ENCODE measurements at places on chromosomes 6 and 20.

DNA sequence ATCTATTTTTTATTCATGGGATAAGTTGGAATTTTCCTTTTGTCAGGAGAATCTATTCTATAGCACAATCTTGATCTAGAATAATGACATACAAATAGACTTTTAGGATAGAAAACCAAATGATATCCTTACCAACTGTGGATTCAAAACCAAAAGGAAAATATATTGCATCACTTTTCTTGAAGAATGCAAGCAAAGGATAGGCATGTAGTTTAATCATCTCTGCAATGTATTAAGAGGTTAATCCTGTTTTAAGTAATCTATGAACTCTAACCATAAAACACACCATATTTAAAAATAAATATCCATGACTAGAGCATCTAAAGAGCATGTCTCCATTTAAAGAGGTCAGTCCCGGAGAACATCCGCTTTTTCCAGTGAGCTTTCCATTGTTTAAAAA lies 106.7 kb upstream of the CNKSR3 start:
- DNase-seq = peak; percentile 17

GRCh38 chr6:111791415-111791814 lies 81.8 kb downstream of the FYN start:
- DNase-seq = peak; percentile 52

DNA sequence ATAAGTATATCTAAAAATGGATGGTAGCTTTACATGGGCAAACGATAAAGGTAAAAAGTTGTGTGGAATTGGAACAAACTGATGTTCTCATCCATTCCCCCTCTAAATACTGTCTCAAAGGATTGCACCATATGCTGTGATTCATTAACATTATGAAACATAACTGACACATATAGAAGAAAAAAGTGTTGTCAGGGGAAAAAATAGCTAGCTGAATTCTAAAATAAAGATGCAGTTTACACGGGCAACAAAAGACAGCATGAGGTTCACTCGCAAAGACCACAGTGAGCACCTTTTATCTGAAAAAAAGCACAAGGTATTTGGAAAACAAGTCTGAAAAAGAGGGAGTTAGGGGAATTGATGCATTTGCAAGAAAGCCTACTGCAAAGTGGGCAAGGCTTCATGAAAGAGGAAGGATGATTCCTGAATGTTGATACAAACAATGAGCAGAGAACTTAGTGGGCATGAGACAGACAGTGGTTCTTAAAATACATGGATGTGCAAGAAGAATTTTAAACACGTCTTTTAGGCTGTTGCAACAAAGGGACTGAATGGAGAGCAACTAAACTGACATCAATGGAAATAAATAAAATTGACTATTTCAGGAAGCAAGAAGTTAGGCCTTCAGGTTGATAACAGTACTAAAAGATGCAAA lies 280.9 kb downstream of the KIF16B start:
- no peak for DNase-seq

DNA sequence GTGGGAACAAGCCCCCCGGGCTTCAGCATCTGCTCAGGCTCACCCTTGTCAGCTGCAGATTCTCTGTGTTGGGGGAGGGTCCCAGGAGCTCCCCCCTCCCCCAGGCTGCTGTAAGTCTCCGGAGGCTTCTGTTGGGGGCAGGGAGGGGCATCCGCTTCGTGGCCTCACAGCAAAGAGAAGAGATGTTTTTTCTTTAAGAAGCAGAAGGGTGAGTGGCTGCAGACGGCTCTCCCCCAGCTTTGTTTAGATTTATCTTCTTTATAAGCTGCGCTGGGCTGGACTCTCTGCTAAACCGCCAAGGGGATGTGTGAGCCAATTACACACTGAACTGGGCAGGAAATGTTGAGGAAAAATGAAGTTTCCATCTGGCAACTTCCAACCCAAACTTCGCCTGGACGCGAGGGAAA lies 48.7 kb upstream of the GATA5 start:
- DNase-seq = no peak

DNA sequence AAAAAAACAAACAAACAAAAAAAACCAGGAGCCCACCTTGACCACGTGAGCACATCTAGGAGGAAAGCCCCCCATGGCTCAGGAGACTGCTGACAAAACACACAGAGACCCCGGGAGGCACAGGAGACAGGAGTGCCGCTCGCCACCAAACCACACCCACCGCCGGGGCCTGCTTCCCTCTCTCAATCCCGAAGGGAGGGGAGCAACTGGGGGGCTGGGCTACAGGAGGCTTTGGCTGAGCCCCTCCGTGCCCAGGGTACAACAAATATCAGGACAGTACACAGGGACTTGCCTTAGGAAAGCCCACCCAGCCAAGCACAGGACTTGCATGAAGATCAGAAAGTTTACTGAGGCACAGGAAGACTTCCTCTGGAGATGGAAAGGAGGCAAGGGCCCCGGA lies 102.5 kb downstream of the TAF4 start:
- DNase-seq = no peak

DNA sequence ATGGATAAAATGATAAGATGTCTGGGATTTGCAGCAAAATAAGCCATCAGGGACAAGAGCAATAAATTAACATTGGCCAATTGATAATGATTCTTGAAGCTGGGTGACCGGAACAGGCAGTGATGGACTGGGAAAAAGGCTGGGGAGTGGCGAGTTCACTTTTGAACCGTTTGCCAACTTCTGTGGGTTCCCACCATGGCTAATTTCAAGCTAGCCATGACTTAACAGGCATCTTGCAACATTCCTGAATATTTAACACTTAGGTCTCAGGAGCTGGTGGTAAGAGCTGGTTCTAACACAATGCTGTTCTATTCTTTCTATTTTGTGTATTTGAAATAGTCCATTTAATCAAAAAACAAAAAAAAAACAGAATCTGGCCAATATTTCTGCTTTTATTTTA lies 37.6 kb upstream of the CD83 start:
- no peak for DNase-seq

DNA sequence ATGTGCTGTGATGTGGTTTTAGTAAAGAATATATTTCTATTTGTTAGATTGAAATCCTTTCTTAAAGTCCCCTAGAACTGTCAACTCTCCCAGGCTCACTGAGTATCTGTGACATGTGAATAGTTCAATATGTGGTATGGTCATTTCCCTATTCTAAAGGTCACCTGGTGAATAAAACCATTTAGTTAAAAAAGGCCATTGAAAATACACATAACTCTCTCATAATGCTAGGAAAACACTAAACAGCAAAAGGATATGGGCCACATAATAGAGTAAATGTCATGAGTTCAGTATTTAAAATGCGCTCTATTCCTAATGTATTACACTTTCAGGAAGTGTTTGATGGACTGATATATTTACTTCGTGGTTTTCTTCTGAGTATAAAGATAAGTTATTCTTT lies 420.9 kb upstream of the JAG1 start:
- no peak for DNase-seq

GRCh38 chr20:57661746-57662455 lies 41.7 kb upstream of the ZBP1 start:
- DNase-seq = no peak

GRCh38 chr20:14526891-14527290 lies 189.5 kb upstream of the FLRT3 start:
- DNase-seq = no peak

DNA sequence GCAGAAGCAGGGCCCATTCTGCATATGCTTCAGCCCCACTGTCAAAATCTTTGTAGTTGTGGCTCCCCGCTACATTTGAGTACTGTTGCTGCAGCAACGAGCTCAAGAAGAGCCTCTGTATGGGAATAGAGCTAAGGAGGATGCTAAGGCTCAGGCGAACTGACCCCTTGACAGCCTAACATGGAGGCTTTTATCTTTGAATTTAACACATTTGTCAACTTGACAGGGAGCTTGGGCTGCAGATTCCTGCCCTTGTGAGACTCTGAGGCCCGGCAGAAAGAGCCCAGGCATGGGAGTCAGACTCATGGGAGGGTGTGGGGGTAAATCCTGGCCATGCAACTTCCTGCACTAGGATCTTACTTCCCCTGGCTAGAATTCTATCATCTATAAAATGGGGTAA lies 278.7 kb upstream of the CITED2 start:
- no peak for DNase-seq

- no peak for DNase-seq
These were observed 160.0 kb upstream of the RALGAPA2 start for GRCh38 chr20:20872428-20872827.

DNA sequence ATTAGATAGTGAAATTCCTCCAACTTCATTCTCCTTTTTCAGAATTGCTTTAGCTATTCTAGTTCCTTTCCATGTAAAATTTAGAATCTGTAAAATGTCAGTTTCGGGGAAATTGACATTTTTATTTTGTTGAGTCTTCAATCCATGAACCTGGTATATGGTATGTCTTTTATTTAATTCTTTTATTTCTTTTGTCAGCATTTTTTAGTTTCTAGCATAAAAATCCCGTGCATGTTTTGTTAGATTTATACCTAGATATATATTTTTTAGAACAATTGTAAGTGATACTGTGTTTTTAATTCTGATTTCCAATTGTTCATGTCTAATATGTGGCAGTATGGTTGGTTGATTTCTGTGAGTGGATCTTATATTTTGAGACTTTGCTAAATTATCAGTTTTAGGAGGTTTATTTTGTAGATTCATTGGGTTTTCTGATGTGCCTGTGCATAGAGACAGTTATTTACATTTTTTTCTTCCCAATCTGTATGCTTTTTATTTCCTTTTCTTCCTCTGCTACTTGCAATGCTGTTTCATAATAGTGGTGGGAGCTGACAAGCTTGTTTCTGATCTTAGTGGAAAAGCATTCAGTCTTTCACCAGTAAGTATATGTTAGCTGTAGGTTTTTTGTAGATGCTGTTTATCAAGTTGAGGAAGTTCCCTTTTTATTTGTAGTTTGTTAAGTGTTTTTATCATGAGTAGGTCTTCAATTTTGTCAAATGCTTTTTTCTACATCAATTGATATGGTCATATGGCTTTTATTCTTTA lies 13.7 kb downstream of the TAB2 start:
- DNase-seq = peak; percentile 28

GRCh38 chr6:47008397-47008763 lies 33.8 kb downstream of the ADGRF1 start:
- no peak for DNase-seq

All from fibroblast of upper back skin (primary cell).